Heart left ventricle (tissue), 16 donors: ENCODE measurements at places on chromosomes 3 and 15. TPM values are rescaled to one million over a fixed set of nuclear protein-coding genes. Genes with fewer than 3 reads are reported as not detected.

- DNase-seq: no peak
- no peaks in the 10 kb centered on the region for H3K36me3 ChIP-seq
- H3K4me1 ChIP-seq: no peaks in the 10 kb centered on the region
- H3K4me3 ChIP-seq: no peak overlapping the region
These were observed 28.6 kb upstream of the CLSTN2 start for GRCh38 chr3:139906418-139906817.

- no peaks in the 10 kb centered on the region for H3K36me3 ChIP-seq
- H3K27ac ChIP-seq: no peak overlapping the region
These were observed 157.3 kb downstream of the EPHB1 start for GRCh38 chr3:134952371-134952770.

- no peak overlapping the region for H3K4me3 ChIP-seq
- H3K36me3 ChIP-seq: no peaks in the 10 kb centered on the region
- H3K4me1 ChIP-seq: peaks cover 5% of the 10 kb centered on the region
- H3K27me3 ChIP-seq: no peaks in the 10 kb centered on the region
- DNase-seq: peak; percentile 63
These were observed 12.8 kb upstream of the MTMR10 start for GRCh38 chr15:31004220-31004733.

The HTR3D gene
- total RNA-seq: not detected

DNA sequence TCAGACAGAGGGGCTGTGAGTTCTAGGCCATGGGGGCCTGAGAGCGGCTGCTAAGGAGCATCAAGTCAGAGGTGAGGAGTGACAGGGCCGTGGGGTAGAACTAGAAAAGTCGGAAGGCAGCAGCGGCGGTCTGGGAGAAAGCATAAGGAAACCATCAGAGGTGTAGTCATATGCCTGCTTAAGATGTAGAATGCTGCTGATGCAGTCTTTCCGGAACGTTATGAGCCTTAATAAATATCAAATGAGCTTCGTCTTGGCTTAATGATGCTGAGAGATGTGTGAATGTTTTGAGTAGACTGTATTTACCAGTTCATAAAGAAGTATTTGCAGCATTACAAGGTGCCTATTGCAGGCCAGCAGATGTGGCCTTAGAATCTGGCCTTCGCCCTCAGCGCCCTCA, 15.2 kb downstream of the ATG7 start:
- peaks cover 15% of the 10 kb centered on the region for H3K4me1 ChIP-seq
- no peaks in the 10 kb centered on the region for H3K27me3 ChIP-seq
- DNase-seq: no peak
- H3K27ac ChIP-seq: peak overlapping the region; percentile 10
- H3K4me3 ChIP-seq: no peak overlapping the region

DNA sequence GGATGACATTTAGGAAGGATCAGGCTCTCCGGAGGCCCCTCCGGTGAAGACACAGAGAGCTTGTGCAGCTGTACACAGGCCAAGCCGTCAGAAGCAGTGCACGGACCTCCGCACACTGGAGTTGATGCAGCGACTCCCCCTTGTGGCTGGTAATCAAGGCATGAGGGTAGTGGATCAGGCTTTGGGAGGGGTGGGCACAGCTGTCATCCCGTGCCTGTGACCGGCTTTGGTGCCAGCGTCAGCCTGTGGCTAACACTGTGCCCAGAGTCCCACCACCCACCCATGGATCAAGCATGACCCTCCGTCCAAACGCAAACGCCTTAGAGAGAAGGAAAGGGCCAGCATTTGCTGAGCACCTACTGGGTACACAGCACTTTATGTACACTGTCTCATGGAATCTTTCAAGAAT, 8.2 kb upstream of the GRIP2 start:
- H3K27ac ChIP-seq: no peak overlapping the region
- H3K27me3 ChIP-seq: no peaks in the 10 kb centered on the region
- no peaks in the 10 kb centered on the region for H3K36me3 ChIP-seq
- no peak overlapping the region for H3K4me3 ChIP-seq

The STAC gene
- total RNA-seq: not detected

DNA sequence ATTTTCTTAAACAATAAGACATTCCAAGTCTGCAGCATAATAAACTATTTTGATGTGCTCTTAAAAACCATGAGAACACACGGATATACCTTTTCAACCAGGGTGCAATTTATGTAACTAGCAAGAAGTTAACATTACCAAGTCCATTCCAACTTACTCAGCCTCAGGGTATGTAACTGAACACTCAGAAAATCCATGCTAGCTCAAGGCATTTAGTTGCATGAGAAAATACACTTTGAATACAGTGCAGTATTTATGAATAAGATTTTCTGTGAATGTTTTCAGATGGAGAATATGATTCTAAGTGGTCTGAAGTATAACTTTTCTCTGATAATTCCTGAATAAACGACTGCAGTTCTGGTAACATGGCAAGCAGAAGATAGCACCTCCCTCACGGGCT, 124.3 kb downstream of the SNRK start:
- H3K27me3 ChIP-seq: no peaks in the 10 kb centered on the region
- no peaks in the 10 kb centered on the region for H3K36me3 ChIP-seq
- peaks cover 3% of the 10 kb centered on the region for H3K4me1 ChIP-seq
